GM04503 (cell line): ENCODE measurements at places on chromosomes 5 and 9.

GRCh38 chr5:35908228-35908627 is 30.2 kb downstream of the CAPSL start:
- no peak for DNase-seq

DNA sequence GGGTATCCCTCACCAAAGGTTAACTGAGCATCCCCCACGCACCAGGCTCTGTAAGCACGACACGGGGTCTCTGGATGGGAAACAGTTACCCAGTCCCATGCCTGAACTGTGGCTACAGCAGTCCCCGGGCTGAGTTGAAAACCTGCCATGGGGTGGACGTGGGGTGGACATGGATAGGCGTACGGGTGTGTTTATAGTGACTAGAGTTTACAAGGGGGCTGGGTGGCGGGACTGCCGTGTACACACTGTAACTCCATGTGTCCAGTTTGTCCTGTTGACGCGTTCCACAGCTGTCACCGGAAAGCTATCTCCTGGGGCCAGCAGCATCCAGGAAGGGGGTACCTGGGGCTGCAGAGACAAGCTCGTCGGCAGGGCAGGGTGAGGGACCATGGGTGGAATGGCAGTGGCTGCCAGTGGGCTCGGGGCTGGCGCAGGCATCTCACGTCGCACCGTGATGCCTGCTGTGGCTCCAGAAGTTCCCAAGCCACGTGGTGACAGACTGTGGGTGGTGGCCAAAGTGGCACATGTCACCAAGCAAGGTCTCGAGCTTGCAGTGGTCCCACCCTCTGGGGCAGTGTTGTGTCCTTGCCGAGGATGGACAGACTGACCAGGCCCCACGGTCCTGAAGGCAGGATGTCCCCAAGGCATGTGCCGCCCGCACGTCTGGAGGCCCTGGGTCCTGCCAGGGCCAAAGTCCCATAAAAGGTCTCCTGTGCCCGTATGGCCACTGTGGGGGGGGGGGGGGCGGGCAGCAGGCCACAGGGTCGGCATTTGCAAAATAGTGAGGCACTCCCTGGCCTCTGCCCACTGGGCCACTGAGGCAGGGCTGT is 29.3 kb upstream of the RNF130 start:
- DNase-seq: no peak

GRCh38 chr5:146069780-146070099 is 35.6 kb downstream of the PLAC8L1 start:
- no peak for DNase-seq

- DNase-seq: no peak
Measured at GRCh38 chr5:78355561-78355960, 4.9 kb upstream of the SCAMP1 start.

DNA sequence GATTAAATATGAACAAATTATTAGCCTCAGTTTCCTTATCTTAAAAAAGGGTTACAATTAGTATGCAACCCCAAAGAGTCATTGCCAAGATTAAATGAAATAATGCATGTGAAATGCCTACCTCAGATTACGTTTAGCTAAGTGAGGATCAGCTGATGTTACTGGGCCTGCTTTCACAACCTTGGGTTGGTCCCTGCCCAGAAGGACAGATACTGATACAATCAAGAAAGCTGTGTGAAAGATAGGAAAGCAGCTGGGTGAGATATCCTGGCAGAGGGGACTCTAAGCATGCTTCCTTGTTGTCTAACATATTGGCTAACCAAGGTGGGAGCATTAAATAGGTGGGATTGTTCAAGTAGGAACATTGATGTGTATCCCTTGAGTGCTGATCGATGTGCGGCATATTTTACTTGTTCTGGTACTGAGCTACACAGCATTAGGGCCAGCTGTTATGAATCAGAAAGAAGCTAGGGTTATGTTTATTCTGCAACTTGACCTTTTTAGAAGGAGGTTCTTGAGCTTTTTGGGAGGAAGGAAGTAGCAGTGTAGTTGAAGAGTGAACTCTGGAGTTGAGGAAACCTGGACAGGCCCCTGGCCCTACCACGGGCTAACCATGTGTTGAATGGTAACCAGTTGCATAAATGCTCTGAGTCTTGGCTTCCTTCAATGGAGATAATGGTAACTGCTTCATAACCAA is 28.9 kb downstream of the SNX24 start:
- DNase-seq: no peak

DNA sequence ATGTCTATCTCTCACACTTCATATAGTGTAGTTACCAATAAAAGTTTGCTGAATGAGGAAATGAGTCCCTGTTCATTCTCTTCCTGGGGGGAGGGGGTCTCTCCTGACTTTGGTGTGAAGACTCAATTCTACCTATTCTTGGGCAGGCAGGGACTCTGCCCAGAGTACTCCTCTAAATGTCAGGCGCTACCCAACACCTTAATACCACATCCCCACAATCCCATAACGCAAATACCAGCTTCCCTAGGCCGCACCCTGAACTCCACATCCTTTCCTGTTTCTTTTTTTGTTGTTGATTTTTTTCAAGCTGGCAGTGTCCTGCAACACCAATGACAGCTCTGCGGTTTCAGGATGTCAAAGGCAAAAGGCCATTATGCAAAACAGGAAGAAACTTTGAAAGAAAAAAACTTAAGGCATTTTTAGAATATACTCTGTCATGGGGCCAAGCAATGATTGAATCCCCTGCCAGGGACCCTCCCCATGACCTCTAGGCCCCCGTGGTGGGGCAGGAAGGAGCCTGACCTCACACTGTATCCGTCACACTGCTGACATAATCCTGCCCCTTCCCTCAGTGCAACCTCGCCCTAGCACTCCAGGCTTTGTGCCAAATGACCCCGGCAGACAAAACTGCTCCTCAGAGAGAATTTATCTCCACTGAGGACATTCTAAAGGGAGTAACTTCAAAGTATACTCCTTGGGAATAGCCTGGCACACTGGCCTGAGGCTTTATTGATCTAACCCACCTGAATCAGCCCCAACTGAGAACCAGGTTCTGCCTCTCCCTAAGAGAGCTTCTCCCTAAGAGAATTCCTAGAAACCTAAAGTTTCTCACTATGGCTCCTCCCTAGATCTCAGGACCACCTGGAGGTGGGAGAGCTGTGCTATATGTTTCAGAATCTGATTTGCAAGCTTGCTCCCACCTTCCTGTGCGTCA is 8.0 kb downstream of the B4GALT1 start:
- no peak for DNase-seq

GRCh38 chr9:79501546-79501945 is 70.2 kb upstream of the TLE4 start:
- DNase-seq: no peak

DNA sequence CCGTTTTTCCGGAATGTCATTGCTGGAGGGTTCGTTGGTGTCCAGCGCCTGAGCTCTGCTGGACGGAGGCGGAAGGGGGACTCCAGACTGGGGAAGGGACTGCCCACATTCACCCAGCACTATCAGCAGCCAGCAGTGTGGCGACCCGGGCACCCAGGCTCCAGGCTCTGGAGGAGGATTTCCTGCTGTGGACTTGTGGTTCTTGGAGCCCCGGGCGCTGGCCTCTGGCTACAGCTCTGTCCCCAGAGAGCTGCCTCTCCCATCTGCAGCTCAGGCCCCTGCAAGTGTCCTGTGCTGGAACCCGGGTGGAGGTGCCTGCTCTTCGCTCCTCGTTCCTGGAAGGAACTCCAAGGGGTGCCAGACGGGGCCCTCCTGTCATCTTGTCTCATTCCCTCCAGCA is 152.6 kb downstream of the RGS3 start:
- DNase-seq: no peak

DNA sequence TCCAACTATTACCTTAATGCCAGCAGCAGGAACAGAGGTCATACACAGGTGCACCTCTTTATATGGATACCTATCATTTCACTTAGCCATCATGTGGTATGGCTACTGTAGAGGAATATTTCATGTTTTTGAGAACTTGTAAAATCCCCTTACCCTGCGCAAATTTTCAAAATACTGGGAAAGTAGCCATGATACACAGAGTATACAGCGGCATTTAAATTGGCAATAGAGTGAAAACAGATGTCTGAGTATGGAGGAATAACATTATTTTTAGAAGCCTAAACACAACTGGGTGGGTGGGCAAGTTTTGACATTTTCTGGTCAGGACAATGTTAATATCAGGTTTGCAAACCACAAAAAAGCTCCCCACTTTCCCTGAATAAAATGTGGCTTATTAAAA is 109.5 kb downstream of the SMIM23 start:
- no peak for DNase-seq

DNA sequence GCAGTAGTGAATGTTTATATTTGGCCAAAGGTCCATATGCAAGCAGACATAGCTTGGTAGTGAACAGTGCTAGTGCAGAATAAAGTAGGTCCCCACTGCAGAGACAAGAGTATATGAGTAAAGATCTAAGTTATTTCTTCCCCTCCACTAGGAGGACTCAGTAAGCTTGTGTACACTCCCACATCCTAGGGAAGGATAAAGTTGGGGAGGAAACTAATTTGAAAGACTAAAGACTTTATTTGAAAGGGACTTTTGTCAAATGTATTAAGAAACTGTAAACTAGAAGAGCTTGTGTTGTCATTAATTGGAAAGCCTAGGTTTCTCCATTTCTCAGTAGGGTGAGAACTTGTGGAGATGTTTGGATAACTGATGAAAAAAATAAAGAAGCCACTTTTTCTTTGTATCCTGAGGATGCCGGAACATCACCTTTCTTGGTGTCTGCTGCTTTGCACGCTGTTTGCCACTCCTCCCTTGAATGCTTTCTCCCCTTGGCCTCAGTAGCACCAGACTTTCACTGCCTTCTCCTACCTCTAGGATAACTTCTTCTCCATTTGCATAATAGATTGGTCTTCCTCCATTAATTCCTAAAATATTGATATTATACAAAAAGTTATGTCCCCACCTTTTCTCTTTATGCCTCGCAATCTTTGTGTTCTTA is 329.0 kb downstream of the PARP8 start:
- DNase-seq: no peak

GRCh38 chr9:120983259-120983837 is 56.8 kb upstream of the TRAF1 start:
- no peak for DNase-seq

GRCh38 chr5:180960209-180960608 is 28.4 kb upstream of the BTNL3 start:
- no peak for DNase-seq

DNA sequence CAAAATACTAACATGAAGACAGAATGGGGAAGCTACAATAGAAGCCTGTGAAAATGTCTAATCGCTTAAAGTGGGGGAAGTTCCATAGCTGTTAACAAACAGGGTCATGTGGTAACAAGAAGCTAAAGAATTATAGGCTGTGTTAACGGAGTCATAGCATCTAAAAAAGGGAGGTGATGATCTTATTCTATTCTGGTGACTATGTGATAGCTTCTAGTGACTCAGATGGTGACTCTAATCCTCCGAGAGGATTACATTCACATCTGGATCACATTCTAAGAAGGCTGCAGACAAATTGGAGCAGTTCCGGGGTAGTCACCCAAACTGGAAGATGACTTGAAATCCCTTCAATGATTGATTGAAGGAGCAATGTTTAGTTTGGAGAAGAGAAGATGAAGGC is 142.1 kb downstream of the LIFR start:
- DNase-seq: peak; percentile 73

DNA sequence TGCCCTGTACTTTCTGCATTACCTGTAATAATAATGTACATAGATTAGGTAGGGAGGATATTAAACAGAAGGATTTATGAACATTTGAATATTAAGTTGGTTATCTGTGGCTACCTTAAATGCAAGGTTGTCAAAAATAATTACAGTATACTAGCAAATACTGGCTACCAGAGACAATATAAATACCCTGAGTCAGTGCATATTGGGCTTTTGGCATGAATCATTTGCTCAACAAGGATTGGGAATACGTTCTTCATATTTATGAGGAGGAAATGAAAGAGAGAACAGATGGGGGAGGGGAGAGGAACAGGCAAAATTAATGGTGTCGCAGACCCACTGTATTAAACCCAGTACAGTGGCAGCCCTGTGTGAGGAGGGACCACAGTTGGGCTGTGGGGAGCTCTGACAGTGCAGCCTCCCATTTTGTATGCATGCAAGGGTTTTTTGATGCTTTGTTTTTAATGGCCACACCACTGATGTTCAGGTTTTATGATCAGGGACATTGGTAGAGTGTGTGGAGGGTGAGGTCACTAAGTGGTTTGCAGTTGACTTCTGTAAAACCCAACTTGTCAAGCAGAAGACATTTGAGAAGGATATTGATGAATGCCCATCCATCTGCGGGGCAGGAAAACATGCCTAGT is 56.9 kb downstream of the MVB12B start:
- no peak for DNase-seq

GRCh38 chr5:125083981-125084380 is 337.5 kb upstream of the ZNF608 start:
- peak; percentile 79 for DNase-seq

DNA sequence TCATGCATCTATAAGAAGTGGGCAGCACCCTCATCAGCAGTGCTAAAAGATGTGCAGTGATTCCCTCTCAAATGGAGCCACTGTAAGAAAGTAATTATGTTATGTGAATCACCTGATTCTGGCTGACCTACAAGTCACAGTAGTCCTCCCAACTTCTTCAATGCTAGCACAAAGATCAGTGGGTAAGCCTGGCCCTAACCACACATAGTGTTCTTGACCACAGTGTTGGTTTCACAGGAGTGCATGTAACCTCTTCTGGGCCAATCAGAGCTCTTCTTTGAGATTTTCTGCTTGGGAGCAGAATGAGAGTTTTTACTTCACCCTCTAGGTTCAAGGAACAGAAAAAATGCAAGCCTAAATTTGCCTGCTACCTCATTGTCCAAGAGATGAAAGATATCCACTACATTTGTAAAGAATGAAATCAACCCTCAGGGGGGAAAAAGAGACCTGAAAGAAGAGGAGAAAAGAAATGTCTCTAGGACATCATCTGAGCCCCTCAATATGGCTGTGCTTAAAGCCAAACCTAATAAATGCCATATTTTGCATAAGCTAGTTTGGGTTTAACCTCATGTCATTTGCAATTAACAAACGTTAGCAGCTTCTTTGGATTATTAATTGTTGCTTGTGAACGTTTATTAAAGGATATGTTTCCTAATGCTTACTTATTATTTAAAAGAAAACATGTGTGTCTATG is 65.3 kb upstream of the ADRB2 start:
- DNase-seq: no peak

- no peak for DNase-seq
Measured at GRCh38 chr5:146018514-146019375, 82.4 kb downstream of the SH3RF2 start.

DNA sequence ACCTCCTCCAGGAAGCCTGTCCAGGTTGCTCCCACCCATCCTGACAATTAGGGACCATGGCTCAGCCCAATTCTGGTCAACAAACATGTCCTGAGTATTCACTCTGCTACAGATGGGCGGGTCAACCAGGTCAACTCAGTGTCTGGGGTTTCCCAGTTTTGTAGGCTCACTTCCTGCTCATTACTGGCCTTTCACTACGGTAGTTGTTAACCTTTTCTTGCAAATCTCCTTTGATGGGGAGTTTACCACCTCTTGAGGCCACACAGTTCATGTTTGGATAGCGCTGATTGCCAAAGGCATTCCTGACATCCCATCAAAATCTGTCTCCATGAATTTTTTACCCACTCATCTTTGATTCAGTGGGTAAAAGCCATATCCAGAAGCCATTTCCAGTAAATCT is 13.8 kb downstream of the TMEM8B start:
- no peak for DNase-seq

DNA sequence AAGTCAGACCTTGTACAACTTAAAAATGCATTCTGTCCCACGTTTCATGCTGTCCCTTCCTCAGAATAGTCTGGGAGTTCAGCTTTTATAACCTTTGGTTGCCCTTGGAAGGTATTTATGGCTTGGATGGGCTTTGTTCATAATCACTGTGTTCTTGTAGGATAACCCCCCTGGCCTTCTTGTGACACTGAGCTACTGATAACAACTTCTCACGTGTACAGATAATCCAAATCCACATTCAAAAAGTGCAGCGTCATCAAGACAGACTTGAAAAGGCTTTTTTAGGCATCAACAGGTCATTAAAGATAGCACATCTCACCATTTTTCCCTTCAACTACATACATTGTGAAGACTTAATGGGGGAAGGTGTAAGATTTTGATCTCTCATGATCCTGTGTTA is 42.0 kb downstream of the SLC1A3 start:
- no peak for DNase-seq
